ENCODE measurements at places on chromosomes 13 and 19. TPM values are rescaled to one million over a fixed set of nuclear protein-coding genes. Genes with fewer than 3 reads are reported as not detected.

GPX4 gene
- total RNA-seq: 115 TPM

ZNF681 gene
- 4.7 TPM for total RNA-seq

GRCh38 chr13:74227476-74228158 is 93.4 kb upstream of the KLF12 start:
- DNase-seq: no peak

- DNase-seq: peak; percentile 86
Measured at GRCh38 chr19:30719189-30719998, 347.2 kb downstream of the ZNF536 start.

DNA sequence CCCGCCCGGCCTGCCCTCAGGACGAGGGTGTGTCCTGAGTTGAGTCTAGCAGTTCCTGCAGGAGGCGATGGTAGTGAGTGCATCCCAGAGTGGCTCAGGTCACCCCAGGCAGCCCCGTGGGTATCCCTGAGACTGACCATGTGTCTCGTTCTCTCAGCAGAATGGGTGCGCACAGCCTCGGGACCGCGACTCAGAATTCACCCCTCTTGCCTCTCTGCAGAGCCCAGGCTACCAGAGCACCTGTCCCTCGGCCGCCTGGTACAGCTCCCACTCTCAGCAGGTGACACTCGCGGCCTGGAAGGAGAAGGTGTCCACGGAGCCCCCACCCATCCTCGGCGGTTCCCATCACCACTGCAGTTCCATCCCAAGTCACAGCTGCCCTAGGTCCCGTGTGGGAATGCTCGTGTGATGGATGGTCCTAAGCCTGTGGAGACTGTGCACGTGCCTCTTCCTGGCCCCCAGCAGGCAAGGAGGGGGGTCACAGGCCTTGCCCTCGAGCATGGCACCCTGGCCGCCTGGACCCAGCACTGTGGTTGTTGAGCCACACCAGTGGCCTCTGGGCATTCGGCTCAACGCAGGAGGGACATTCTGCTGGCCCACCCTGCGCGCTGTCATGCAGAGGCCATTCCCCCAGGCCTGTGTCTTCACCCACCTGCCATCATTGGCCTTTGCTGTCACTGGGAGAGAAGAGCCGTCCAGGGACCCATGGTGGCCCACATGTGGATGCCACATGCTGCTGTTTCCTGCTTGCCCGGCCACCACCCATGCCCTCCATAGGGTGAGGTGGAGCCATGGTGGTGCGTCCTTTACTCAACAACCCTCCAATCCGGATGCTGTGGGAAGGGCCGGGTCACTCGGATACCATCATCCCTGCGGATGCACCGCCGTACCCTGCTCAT is 87.1 kb upstream of the MCF2L start:
- DNase-seq: no peak

DNA sequence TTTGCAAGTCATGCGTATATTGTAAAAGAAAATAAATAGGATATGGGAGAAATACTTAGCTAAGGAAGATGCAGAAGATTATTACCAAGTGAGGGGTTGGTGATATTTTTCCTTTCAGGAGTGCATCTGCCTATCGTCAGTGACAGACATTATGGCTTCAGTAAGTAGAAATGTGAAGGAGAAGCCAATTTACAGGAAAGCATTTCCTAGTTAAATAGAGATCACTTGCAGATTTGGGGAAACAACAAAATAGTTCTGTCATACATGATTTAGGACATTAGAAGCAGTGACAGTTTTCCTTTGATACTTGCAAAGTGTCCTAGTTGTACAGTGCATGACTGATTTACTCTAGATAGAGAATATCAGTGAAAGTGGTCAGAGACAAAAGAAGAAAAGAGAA is 747.8 kb upstream of the KLHL1 start:
- DNase-seq: no peak

DNA sequence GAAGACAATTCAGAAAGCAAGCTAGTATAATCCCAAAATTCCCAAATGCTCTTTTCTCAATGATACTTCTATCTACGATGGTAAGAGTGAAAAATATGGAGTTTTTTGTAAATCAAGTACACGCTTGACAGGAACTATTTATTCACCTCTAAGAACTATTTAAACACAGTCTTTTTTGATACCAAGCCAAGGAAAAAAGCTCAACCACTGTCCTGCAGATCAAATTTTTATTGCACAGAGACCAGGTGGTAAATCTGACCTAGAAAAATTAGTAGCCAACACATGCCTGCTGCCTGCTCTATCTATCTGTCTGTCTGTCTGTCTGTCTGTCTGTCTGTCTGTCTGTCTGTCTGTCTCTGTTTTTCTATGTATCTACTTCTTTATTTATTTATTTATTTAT is 292.2 kb downstream of the MZT1 start:
- no peak for DNase-seq

UNC13A gene
- total RNA-seq: 0.21 TPM

DNA sequence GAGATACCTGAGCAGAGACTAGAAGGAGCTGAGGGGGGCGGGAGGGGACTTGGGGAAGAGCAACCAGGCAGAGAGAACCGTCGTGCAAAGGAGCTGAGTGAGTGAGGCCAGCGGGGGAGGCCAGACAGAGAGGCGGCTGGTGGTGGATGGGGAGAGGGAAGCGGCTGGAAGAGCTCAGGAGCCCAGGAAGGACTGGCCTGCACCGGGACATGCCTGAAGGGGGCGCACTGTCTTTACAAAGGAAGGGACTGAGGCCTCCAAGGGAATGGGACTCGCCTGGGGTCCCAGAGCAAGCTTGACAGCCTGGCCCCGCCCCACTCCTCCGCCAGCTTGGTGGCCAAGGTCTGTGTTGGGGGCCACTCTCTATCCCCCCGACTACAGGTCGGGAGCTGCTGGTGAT is 14.9 kb downstream of the ONECUT3 start:
- no peak for DNase-seq

DNA sequence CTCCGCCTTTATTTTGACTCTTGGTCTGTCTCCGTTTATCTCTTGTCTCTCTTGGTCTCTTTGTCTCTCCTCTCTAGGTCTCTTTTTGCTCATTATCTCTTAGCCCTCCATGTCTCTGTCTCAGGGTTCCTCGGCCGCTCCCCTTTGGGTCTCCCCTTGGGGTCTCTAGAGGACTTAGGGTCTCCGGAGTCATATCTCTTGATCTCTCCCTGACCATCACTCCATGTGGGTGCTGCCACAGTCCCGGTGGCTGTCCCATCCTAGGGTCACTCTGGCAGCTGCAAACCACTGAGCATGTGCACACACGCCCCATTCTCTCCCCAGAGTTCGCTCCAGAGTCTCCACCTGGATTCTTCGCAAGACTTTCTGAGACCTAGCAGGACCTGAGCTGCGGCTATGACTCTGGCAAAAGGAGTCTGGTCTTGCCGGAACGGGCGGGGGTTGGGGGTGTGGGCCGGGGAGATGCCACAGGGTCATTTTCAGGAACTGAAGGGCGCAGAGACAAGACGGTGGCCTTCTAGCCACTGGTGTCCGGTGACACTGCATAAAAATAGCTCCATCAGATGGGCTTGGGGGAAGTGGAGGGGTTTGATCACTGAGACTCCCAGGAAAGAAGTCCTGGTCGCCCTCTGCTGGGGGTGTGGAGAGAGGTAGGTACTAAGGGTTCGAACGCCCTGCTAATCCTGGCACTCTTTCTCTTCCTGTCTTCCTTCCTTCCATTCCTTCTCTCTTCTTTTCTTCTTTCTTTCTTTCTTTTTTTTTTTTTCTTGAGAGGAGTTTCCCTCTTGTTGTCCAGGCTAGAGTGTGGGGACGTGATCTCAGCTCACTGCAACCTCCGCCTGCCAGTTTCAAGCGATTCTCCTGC is 1.2 kb upstream of the KCNA7 start:
- peak; percentile 73 for DNase-seq

- DNase-seq: no peak
Measured at GRCh38 chr19:51392701-51393100, 2.3 kb upstream of the C19orf84 start.

- DNase-seq: peak; percentile 98
Measured at GRCh38 chr19:4768934-4769777, 22.4 kb upstream of the FEM1A start.

DNA sequence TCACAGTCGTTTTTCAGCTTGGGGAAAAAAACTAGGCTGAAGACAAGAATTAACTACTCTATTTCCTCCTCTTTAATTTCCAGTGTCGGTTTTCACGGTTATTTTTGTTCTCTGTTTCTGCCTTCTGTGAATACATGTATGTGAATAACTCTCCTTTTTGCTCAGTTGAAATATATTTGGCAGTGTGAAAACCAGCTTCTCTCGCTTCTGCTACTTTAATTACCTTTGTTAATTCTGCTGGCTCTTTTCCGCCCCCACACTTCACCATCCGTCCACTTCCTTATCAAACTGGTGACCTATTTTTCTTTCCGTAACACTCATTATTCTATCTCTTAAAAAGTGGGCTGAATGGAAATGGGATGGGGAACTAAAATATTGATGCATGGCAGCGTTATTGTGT is 126.4 kb downstream of the POU4F1 start:
- no peak for DNase-seq

DNA sequence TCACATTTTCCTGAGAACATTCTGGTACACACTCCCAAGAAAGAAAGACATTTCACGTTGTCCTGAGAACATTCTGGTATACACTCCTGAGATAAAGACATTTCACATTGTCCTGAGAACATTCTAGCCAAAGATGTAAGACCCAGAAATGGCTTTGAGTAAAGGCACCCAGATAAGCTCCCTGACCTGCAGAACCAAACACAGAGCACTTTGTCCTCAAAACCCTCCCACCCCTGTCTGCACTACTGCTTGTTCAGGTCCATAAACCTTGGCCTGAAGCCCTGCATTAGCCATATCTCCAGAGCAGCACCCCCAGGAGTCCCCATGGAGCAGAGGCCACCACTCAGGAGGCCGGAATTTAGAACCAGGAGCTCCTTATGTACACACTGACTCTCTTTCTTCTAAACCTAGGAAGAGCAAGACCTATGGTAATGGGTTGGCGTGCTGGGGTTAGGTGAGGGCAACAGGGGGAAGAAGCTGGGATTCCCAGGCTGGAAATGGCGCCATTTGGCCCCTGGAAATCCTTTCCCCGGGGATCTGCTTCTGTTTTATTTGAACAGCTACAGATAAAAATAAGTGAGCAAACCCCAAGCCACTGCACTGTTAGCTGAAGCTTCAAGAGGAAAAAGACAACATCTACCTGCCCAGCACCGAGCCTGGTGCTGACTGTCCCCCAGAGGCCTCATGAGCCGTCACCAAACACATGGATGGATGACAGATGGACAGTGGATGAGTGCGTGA is 13.7 kb downstream of the GAS6 start:
- no peak for DNase-seq

ISYNA1 gene
- 49.3 TPM for total RNA-seq

GRCh38 chr13:35630551-35631275 is 154.2 kb upstream of the MAB21L1 start:
- peak; percentile 56 for DNase-seq

GRCh38 chr19:29953352-29954247 is 11.6 kb downstream of the URI1 start:
- DNase-seq: no peak

- no peak for DNase-seq
Measured at GRCh38 chr13:99339736-99340397, 32.7 kb upstream of the GPR183 start.

- peak; percentile 36 for DNase-seq
Measured at GRCh38 chr13:74865656-74866055, 616.3 kb downstream of the TBC1D4 start.

DNA sequence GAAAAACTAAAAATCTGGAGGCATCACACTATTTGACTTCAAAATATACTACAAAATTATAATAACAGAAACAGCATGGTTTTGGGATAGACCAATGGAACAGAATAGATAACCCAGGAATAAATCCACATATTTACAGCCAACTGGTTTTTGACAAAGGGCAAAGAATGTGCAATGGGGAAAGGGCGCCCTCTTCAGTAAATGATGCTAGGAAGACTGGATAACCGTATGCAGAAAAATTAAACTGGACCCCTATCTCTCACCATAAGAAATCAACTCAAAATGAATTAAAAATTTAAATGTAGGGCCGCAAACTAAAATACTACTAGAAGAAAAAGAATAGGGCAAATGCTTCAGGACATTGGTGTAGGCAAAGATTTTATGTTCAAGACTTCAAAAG is 440.5 kb upstream of the SGCG start:
- DNase-seq: no peak

DNA sequence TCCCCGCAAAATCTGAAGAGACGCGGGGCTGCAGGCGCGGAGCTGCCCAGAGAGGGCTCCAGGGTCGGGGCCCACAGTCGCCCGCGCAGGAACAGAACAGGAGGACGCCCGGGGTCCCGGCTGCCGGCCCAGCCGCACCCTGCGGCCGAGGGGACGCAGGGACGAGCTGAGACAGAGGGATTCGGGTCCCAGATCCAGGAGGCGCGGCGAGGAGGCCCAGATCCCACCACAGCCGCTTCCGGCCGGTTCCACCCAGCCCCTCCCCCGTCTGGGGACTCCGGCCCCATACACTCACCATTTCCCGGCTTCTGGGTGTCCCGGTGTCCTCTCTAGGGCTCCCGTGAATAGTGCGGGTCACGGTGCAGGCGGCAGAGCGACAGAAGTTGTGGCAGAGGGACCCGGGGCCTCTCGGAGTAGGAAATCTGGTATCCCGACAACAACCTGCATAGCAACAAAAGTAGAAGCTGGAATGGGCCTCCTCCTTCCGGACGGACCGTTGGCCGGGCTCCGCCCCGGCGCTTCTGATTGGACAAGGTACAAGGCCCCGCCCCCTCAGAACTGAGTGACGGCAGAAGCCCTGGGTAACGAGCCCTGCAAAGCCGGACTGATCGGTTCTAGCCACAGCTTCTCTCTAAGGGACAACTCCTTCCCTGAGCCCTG is at the start of gene ZNF20:
TSS of gene ZNF20 (minus strand) at position 466 of the 660 bp plus-strand sequence. CDS start at position 298, 168 bp downstream.
- peak; percentile 98 for DNase-seq

ZNF85 gene
- 11.6 TPM for total RNA-seq

- peak; percentile 79 for DNase-seq
Measured at GRCh38 chr13:44437356-44438233, 64.0 kb downstream of the SERP2 start.

DNA sequence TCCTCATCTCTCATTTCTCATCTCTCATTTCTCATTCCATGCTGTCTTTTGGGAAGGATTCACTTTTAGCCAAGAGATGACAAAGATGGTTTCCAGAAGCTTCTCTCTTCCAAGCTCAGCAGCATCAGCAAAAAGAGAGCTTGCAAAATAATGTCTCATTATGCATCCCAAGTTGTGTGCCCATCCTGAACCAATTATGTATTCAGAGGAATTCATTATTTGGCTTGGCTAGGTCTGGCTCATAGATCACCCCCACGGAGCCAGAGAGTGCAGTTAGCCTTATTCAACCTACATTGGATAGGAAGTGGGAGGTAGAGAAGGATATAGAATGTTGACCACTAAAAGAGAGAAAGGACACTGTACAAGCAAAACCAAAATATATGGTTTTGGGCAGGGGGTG is 5.4 kb upstream of the OLFM2 start:
- DNase-seq: peak; percentile 38

Data from tongue (tissue), 3 donors.